Lung (tissue), 17 donors: ENCODE measurements at places on chromosomes 6 and 20. TPM values are rescaled to one million over a fixed set of nuclear protein-coding genes. Genes with fewer than 3 reads are reported as not detected.

DNA sequence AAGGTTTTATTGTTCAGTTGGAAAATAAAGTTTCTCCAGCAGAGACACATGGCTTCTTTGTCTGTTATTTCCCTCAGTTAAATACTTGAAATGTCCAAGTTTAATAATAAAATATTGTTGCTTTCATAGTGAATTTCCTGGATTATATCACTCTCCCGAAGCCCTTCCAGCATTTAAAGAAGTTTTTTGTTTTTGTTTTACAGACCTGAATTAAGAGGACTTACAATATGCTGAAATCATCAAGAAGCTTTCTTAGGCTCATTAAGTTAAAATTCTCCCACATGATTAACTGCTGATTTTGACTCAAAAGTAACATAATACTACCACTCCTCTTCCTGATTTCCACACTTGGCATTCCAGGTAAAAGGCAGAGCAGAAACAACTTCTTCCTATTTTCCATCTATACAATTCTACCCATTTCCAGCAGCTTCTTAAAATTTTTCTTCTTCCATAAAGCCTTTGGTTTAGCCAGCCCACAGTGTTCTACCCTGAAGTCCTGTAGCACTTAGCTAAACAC lies 35.8 kb downstream of the PDSS2 start:
- DNase-seq = peak; percentile 15

- peak; percentile 67 for DNase-seq
Observed at GRCh38 chr6:111057074-111057752, 30.1 kb upstream of the SLC16A10 start.

DNA sequence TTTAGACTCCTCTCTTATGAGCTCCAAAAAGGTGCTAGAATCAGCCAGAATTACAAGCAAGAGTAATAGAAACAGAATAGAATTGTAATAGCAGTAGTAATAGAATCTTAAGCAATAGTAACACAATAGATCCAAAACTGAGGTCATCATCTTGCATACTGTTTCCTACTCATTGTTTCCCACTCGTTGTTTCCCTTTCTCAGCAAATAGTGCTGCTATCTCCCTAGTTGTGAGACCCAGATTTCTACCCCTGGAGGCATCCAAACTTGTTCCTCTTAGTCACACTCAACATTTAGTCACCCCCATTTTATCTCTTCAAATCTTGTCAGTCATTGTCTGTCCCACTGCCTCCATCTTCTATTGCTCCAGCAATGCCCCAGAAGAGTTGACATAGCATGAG lies 356.9 kb upstream of the MARCKS start:
- no peak for DNase-seq

DNA sequence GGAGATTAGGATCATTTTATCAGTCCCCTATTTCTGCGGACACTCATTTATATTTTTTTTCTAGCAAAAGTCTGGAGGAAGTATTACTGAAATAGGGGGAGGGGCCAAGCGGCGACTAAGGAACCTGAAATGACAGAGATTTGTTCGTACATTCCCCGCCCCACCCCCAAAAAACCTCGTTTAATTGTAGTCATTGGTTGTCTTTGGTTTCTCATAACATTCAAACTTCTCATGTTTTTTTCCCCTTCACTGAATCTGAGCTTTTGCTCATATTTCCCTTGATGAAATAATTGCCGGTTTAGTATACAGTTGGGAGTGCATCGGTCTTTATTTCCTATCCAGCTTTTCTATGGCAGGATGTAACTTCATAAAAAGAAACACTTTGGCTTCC lies 768 bp upstream of the FYN start:
- DNase-seq = peak; percentile 33

- DNase-seq = no peak
Observed at GRCh38 chr6:19632230-19632629, 204.9 kb upstream of the ID4 start.

- DNase-seq = no peak
Observed at GRCh38 chr20:44596876-44597275, 14.5 kb downstream of the PKIG start.

DNA sequence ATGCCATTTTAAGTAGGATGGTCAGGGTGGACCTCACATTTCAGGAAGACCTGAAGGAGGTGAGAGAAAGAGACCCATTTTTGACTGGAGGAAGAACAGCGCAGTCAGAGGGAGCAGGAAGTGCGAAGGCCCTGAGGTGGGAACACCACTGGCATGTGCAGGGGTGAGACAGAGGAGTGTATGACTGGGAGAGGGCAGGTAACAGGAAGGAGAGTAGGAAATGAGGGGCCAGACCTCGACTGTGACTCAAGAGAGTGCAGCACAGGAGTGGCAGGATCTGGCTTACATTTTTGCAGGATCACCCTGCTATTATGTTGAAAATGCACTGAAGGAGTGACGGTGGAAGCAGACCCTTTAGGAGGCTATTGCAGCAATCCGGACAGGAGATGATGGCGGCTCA lies 117.7 kb upstream of the CDYL start:
- no peak for DNase-seq

- no peak for DNase-seq
Observed at GRCh38 chr6:45587229-45588060, 209.7 kb upstream of the SUPT3H start.

GRCh38 chr20:57124800-57125517 lies 141.5 kb downstream of the BMP7 start:
- DNase-seq = no peak

DNA sequence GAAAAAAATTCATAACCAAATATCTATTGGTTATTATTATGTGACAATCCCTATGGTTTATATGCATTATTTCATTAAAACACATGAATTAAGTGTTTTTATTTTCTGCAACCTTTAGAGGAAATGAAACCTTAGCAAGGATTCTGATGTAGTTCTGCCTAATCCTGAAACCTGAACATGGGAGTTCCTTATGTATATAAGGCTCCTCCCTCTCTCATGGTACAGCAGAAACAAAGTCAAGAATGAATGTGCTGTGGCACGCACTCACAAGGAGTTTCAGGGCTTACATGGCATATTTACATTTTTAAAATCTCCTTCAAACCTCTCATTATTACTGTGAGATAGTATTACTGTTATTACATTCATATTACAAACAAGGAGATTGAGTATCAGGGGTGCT lies 426.4 kb upstream of the CITED2 start:
- DNase-seq = no peak

DNA sequence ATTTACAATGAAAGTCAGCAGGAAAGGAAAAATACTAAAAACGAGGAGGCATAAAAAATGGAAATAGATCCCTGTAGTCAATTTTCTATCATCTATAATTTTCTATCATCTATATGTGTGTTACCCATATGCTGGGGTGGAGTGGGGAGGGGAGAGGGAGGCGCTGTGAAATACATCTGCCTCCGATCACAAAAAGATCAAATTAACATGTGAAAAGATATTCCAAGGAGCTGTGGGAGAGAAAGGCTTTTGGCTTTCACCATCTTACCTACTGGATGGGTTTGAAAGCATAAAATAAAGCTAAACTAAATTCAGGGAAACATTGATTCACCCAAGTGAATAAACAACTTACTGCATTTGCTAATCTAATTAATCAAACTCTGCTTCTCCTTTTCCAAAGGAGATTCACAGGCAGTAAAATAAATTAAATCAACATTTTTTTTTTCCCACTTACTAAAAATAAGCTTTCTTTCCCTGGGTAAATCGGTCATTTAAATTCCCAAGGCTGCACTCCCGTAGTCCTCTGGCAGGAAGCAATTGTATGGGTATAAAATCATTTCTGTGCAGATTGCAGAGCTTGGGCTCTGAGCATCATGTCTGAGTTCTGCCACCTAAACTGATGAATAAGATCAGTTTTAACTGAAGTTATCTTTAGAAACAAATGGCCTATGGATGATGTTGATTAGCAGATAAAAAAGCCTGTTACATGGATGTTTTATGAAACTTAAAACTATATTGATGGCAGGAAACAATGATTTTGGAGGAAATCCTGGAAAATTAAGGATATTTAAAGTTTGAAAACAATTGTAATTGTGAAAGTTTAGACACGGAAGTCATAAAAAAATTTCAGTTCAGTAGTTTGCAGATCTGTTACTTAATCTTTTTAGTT lies 147.9 kb downstream of the SOX4 start:
- peak; percentile 53 for DNase-seq

DNA sequence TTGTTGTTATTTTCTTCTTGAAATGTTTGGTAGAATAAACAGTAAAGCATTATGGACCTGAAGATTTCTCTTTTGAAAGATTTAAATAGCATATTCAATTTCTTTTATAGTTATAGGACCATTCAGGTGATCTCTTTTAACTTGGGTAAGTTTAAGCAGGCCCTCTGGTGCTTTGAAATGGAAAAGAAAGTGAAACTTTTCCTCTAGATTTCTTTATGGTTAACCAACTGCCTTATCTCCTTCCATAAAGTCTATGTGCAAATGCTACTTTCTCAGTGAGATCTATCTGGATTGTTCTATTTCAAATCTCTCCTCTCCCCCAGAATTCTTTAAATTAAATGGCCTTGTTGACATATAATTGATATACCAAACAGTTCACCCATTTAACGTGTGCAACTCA lies 54.0 kb downstream of the PHACTR2 start:
- no peak for DNase-seq

DNA sequence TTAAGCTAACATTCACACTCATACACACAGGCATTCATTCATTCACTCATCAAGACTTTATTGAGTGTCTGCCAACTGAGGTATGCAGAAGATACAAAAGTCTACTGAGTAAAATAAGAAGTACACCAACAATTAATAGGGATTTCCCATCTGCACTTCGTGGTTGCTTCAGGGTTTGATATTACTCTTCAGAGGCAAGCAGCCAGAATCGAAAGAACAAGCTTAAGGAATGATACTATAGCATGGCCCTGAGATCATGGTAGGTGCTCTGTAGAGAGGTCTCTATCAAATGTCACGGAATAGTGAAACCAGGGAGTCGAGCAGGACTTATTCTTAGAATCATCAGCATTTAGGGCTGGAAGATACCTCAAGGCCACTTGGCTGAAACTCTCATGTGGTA lies 135.4 kb downstream of the NRN1 start:
- DNase-seq = no peak

DNA sequence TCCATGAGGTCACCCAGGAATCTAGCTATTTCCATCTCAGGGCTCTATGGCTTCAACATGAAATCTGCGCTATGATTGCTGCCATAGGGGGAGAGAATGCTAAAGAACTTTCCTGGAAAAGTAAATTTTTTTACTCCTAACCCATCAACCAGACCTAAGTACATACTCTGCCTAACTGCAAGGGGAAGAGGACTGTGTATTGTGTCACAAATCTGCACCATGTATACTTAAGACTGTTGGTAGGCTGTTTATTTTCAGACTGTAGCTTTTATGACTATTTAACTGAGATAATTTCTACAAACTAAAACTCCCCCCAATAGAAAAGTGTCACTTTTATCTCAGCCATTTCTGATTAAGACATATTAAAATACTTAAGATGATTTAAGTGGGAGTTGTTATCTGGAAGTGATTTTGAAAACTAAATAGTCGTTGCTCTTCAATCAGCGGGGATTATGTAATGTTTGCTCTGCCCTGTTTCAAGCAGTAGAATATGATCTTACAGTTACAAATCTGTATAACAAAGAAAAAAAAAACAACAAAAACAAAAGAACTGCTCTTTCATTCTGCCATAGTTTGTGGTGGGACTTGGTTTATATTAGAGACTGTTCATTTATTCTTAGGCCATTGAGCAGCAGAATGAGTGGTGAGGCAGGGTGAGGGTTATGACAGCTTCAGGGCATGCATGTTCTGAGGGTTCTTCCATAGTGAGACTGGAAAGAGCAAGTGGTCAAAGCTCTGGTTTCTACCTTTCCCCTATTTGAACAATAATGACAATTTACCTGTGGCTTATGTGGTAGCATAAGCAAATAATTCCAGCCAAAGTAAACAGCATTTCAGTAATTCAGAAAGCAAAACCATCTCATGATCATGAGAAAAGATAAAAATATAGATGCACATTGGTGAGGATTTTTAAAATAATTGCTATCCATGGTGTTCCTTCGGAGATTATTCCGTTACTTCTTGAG lies 126.3 kb upstream of the CEP162 start:
- no peak for DNase-seq

DNA sequence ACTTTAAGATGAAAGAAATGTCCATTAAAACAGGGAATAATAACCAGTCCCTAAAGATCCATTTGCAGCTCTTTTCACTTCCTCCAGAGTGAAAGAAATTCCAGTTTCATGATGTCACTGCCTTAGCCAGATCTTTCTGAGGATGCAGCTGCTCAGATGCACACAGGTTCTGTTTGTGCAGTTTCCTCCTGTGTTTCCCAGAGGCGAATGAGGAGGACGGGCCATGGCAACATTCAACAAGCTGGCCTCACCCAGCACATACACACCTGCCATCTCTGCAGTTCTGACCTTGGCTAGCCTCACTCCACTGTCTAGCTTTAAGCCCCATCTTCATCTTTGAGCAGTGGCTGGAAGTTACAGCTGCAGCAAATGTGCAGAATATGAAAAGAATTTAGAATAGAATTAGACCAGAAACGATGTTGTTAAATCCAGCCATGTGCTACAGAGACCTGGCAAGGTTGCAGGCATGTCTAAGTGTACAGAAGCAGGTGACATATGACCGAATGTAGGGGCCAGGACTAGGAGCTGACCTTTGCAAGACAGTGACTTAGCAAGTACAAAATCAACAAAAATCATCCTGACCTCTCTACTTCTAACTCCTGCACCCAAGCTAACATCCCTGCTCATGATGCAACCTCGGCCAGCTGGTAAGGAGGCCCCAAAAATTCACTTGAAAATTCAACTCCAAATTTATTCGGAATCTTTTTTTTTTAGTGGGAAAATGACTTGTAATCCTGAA lies 35.0 kb downstream of the FAM50B start:
- DNase-seq = peak; percentile 43

GRCh38 chr6:154598399-154598798 lies 87.9 kb upstream of the CNKSR3 start:
- no peak for DNase-seq

DNA sequence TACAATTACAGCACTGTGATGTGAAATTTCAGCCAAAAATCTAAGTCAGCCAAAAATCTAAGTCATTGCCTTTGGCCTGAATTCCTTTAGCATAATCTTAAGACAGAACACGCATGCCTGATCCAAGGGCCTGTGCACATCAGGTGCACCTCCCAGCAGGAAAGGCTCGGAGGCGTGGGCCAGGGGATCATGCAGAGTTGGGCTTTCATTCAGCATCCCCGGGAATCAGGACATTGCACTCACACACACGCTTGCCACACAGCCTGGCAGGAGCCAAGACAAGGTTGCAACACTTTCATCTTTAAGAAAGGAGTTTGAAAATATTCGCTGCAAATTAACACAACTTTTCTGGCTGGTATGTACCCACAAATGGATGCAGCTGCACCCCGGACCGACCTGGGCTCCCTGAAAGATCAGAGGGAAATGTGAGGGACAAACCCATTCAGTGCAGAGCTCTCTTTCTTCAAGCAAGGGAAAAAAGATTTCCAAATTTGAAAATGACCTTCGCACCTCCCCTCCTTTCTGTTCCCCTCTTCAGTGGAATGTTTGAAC lies 48.8 kb downstream of the ERMARD start:
- DNase-seq = no peak

- peak; percentile 70 for DNase-seq
Observed at GRCh38 chr6:89146718-89147700, 1.2 kb downstream of the PM20D2 start.

GNMT gene
- polyA plus RNA-seq = 1.3 TPM

PROKR2 gene
- not detected for polyA plus RNA-seq

SPATA25 gene
- 0.77 TPM for polyA plus RNA-seq

BIRC7 gene
- 0.57 TPM for polyA plus RNA-seq

CCDC167 gene
- 26.8 TPM for polyA plus RNA-seq

INSM1 gene
- 0.05 TPM for polyA plus RNA-seq

GPR63 gene
- 0.19 TPM for polyA plus RNA-seq

TRIM10 gene
- polyA plus RNA-seq = 0.12 TPM

LRRC73 gene
- 1.8 TPM for polyA plus RNA-seq

GPR31 gene
- 0.02 TPM for polyA plus RNA-seq

TBXT gene
- polyA plus RNA-seq = not detected
